ENCODE measurements at places on chromosomes 2 and 18. TPM values are rescaled to one million over a fixed set of nuclear protein-coding genes. Genes with fewer than 3 reads are reported as not detected.

Gene BCL11A
- total RNA-seq: under 0.01 TPM

Gene DYNAP
- total RNA-seq: not detected

Gene CHMP3
- 176 TPM for total RNA-seq

Gene GALR1
- total RNA-seq: not detected

Gene LCT
- not detected for total RNA-seq

Gene RHOB
- 168 TPM for total RNA-seq

Gene EHD3
- total RNA-seq: 108 TPM

Gene ST8SIA5
- total RNA-seq: under 0.01 TPM

Gene ANKRD30B
- total RNA-seq: not detected

Gene GCG
- not detected for total RNA-seq

Gene DAPL1
- total RNA-seq: not detected

Gene HOXD4
- total RNA-seq: 0.06 TPM

Gene KCNS3
- total RNA-seq: 0.66 TPM

Gene RNU2-63P
- total RNA-seq: not detected

Gene MYCN
- not detected for total RNA-seq

Gene NEURL3
- total RNA-seq: not detected

Gene EMX1
- total RNA-seq: not detected
